Left lobe of liver (tissue), 2 donors: ENCODE measurements at places on chromosomes 3 and 15.

DNA sequence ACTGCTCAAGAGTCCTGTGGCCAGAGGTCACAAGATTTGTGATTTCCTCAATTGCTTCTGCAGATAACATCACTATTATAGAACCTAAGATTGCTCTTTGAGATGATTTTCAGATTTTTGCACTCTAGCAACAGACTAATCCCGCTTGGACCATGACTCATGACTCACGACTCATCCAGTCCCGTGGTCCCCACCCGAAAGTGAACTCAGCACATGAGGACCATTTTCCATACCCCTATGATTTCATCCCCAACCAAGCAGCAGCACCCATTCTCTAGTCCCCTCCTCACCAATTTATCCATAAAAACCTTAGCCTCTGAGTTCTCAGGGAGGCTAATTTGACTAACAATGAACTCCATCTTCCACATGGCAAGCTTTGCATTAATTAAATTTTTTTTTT is 106.3 kb upstream of the ALCAM start:
- DNase-seq: no peak

GRCh38 chr3:4680227-4680691 is 187.1 kb downstream of the ITPR1 start:
- DNase-seq: no peak

DNA sequence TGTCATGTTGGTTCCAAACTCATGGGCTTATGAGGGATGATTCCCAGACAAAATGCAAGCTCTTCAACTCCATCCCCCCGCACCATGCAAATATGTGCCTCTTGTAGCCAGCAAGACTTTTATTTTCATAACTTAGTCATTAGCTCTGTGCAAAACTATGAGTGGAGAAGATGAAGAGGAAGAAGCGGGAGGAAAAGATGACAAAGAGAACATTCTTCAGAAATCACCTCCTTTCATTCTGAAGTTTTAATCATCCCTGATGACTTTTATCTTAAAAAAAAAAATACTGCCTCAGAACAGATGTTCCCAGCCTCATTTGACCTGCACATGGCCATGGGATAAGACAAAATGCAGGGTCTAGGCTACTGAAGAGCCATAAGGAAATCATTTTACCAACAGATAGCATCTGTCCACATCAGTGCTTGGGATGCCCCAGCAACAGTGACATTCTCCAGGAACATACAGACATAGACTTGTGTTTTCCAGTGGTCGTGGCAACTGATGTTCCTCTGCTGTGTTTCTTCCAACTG is 145.5 kb downstream of the WNT5A start:
- no peak for DNase-seq

DNA sequence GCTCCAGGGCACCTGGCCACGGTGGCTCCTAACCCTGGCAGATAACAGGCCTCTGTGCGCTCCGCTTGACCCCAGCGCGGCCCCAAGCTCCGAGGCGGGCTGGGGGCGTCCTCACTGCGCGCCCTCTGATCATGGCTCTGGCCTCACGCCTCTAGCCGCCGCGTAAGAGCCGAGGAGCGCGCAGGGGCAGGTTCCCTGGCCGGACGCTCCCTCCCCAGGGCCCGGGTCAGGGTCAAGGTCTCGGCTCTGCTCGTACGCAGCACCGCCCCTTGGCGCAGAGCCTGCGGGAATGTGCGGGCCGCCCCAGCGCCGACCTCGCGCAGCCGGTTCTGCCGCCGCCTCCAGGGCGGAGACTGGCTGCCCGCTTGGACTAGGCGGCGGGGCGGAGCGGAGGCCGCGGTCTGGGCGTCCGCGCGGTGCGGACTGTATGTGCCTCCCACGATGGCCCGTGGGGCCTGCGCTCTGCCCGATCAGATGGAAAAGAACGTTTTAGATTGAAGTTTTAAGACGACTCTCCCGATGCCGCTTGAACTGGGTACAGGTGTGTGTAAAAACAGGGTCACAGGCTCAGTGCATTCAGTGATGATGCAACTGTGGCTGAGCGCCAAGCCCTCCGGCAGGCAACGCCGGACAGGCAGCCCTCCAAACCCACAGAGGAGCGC is 40.8 kb downstream of the CHST14 start:
- DNase-seq: peak; percentile 98

GRCh38 chr3:83706669-83707068 is 1252.1 kb upstream of the CADM2 start:
- DNase-seq: no peak

GRCh38 chr3:99809565-99809964 is 8.1 kb upstream of the CMSS1 start:
- no peak for DNase-seq

- DNase-seq: peak; percentile 64
Observed at GRCh38 chr3:119240101-119240590, 532 bp downstream of the B4GALT4 start.

- DNase-seq: no peak
Observed at GRCh38 chr3:83002869-83003445, 1241.5 kb upstream of the GBE1 start.

DNA sequence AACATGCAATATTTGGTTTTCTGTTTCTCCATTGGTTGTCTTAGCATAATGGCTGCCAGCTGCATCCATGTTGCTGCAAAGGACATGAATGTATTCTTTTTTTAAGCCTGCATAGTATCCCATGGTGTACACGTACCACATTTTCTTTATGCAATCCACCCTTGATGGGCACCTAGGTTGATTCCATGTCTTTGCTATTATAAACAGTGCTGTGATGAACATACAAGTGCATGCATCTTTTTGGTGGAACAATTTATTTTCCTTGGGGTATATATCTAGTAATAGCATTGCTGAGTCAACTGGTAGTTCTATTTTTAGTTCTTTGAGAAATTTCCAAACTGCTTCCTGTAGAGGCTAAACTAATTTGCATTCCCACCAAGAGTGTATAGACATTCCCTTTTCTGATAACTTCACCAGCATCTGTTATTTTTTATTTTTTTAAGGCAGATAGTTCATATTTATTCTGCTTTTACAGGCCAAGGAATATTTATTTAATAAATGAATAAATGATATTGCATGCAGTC is 62.4 kb upstream of the NPHP3 start:
- no peak for DNase-seq

- no peak for DNase-seq
Observed at GRCh38 chr3:123953735-123954134, 7.3 kb downstream of the CCDC14 start.

GRCh38 chr15:48915861-48916260 is 37.9 kb downstream of the EID1 start:
- DNase-seq: no peak

- DNase-seq: no peak
Observed at GRCh38 chr3:174158674-174159073, 700.5 kb upstream of the NAALADL2 start.
